Stimulated activated CD8-positive, alpha-beta memory T cell treated with anti-CD3 and anti-CD28 coated beads, Interleukin-2, amount 100 ng/mL, for 1 hour (primary cell): ENCODE measurements at places on chromosomes 1 and 21.

GRCh38 chr1:232534552-232535517 is 95.1 kb downstream of the SIPA1L2 start:
- DNase-seq: no peak

DNA sequence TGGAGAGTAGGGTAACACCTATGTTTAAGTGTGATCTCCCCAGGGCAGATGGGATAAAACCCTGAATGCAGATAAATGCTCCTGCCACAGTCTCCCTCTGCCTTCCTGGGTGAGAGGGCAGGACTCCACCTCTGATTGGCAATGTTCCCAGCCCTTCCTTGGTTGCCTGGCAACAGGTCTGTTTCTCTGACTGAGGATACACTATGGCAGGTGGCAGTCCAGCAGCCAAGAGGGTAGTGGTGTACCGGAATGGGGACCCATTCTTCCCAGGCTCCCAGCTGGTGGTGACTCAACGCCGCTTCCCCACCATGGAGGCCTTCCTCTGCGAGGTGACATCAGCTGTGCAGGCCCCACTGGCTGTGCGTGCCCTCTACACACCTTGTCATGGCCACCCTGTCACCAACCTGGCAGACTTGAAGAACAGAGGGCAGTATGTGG is at the start of gene DCDC2B:
Gene DCDC2B (plus strand): TSS at position 199 of the 438 bp plus-strand sequence. CDS start 5 bp downstream, at position 204.
- DNase-seq: no peak

DNA sequence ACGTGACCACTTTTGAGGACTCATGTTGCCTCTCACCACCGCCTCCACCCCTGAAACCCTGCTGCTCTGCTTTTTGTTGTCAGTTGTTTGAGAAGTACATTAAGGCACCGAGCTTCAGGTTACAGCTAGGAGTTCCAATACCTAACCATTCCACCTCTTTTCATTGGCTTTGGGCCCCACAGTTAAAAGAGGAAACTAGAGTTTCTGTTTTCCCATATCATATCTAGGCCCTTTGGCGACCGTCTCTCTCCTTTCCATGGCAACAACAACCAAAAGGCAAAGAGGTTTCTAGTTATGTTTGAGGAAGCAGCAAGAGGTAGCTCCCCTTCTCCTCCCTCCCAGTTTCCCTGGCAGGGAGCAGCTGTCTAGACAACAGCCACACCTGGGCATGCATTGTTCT is 5.9 kb downstream of the ANKRD35 start:
- no peak for DNase-seq

- no peak for DNase-seq
These were observed 267.7 kb downstream of the AKT3 start for GRCh38 chr1:243582326-243582725.

- no peak for DNase-seq
These were observed 544.9 kb downstream of the KCNT2 start for GRCh38 chr1:196063294-196063693.

GRCh38 chr1:29221296-29221695 is 9.4 kb downstream of the MECR start:
- no peak for DNase-seq

DNA sequence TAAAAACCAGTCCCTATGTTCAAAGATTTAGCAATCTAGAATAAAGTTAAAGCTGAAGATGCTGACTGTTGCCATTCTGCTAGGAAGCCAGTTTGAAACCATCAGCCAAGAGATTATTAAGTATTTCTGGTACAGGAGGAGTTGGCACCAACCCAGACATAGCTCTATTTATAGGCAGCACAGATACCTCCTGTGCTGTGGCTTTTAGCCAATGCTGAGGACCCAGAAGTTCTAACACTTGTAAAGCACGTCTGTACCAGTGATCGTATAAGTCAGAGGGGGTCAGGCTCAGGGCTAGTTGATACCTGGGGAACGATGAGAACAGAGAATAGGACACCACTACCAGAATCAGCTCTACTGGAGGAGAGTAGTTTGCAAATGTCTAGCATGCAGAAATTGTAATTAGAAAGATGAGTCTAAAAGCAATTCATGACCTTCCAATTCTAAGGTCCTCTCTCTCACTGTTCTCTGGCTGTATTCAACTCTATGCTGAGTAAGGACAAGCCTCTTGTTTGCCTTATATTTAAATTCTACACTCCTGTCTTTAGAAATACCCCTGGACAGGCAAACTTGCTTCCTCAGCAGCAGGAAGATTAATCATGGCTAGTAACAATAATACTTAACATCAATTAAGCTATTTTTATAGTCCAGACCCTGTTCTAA is 96.8 kb upstream of the PALMD start:
- DNase-seq: no peak

GRCh38 chr1:108119500-108119899 is 80.6 kb downstream of the SLC25A24 start:
- DNase-seq: no peak

GRCh38 chr1:100861379-100861778 is 33.3 kb downstream of the EXTL2 start:
- DNase-seq: no peak

GRCh38 chr1:160359559-160360226 is 7.2 kb upstream of the NHLH1 start:
- no peak for DNase-seq

GRCh38 chr1:24386241-24386640 is 27.3 kb downstream of the STPG1 start:
- DNase-seq: no peak
